HT-29 (cell line): ENCODE measurements at places on chromosomes 3 and 15.

GRCh38 chr15:89754361-89755154, 3.5 kb upstream of the MESP1 start:
- no peak for DNase-seq

- no peak for DNase-seq
These were observed 211.6 kb downstream of the MAGI1 start for GRCh38 chr3:65827076-65827475.

DNA sequence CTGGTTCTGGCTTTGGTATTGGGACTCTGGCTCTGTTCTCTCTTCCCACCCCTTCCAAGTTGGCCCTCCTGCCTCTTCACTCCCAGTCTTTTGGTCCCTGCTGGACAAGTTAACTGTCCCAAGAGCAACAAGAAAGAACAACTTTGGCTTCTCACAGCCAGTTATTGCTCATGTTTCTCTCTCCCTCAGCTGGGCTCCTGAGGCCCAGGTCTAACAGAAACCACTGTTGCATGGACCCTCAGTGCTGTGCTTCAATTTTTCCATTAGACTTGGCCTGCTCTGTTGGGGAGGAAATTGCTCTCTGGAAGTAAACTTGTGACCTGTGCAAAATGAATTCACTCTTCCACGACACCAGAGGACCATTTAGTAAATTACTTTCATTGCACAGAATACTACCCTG, 64.5 kb downstream of the CHST2 start:
- no peak for DNase-seq

DNA sequence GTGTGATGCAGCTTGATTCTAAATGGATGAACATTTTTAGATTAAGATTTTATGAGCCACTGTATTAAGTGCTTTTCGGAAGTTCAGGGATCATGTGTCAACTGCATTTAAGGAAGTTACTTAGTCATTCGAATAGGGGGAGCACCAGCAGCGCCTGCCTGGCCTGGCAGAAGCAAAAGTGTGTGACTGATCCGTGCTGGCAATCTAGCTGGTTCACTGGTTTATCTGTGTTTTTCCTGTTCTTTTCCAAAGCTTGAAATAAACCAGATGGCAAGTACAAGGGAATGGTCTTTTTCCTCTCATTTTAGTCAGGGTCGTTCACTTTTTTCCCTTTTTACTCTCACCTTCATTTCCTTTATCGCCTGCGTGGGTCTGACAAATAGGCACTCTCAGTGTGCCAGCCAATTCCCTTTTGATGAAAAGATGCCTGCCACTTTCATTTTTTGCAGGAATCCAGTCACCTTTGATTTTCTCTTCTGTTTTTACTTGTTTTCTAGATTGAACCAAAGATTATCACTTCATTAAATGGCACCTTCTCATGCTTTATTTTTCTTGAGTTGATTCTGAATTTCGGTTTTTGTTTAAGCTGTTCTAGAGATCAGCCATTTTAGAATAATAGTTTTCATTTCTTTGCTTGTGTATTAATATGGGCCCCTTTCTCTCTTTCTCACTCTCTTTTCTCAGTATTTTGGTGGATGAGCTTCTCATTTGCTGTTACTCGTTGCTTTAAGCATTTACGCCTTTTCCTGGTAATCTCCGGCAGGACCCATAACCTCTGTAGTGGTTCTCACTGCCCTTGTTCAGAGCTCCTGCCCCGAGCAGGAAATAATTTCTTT, 2.8 kb downstream of the ABHD2 start:
- DNase-seq = peak; percentile 89

DNA sequence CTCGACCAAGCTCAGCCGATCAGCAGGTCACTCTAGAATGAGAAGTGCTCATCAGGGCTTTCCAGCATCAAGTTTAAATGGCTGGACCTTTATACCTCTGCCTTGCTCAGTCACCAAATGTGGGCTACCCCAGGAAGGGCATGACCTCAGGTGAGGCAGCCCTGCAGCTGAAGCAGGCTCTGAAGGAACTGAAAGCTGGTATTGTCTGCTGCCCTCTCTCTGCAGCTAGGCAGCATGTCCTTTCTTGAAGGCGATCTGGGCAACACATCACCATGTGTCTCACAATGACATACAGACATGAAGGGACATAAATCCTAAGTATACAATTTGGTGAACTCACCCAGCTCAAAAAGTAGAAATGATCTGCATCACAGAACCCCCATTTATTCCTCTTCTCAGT, 38.7 kb upstream of the ARID3B start:
- DNase-seq = no peak

DNA sequence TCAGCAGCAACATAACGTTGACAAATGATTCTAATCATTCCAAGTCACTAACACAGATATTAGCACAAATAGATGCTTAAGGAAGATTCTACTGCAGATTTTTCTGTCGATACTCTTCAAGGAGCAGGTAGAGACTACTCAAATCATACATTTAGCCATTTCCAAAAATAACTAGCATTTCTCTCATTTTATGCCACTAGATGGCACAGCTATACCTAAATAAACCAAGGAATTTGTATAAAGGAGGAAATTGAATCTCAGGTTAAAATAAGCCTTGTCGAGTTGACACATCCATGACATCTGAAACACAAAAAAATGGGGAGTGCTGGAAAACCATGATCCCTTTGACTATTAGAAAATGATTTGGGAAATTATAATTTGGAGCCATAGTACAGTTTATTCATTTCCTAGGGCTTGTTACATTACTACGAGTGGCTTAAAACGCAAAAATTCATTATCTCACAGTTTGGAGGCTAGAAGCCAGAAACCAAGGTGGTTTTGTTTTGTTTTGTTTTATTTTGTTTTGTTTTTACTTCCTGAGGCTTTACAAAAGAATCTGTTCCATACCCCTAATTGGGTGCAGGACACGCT, 59.5 kb upstream of the STRIT1 start:
- DNase-seq = peak; percentile 60

DNA sequence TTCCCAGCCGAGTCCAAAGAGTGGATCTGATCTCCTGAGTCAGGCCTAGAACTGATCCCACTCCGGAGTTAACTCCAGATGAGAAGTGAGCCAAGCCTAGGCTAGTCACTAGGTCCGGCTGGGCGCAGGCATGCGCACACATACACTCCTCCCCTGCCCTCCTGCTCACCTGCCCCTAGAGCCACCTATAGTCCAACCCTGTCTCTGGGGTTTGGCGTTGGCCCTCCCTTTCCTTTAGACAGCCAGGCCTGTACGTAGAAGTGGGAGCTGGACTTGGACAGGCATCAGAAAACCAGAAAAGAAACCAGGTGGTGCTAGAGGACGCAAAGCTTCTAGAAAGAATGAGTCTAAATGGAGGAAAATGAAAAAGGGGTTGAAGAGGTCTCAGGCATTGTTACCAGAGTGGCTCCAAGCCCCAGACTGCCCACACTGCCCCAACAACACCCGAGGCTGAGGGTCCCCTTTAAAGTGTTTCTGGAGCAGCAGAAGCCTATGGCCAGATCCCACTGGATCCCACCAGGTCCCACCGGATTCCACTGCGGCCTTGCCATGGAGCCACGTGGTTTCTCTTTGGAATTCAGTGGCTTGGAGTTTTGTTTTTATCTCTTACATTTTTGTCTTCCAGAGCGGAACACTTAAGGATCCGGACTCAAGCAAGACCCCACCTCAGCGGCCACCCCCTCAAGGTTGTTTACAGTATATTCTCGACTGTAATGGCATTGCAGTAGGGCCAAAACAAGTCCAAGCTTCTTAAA, 24.2 kb upstream of the TIMP4 start:
- peak; percentile 29 for DNase-seq

DNA sequence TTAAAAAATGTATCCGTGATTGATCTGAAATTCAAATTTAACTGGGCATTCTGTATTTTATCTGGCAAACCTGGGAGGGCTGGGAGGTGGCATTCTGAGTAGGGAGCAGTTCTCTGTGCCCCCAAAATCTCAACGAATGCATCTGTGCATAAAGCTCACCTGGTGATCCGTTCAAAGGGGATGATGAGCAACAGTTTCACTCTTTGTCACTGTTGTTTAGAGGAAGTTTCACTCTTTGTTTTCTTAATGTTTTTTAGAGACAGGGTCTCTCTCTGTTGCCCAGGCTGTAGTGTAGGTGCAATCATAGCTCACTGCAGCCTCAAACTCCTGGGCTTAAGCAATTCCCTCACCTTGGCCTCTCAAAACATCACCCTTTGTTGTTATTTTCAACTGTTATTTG, 186.7 kb downstream of the SSR3 start:
- no peak for DNase-seq

GRCh38 chr3:123026565-123027291, 835 bp downstream of the SEMA5B start:
- DNase-seq = no peak
